ENCODE measurements at places on chromosomes 2 and 18. TPM values are rescaled to one million over a fixed set of nuclear protein-coding genes. Genes with fewer than 3 reads are reported as not detected.

- no peak for DNase-seq
Measured at GRCh38 chr18:11520536-11520935, 88.9 kb upstream of the SLC35G4 start.

DNA sequence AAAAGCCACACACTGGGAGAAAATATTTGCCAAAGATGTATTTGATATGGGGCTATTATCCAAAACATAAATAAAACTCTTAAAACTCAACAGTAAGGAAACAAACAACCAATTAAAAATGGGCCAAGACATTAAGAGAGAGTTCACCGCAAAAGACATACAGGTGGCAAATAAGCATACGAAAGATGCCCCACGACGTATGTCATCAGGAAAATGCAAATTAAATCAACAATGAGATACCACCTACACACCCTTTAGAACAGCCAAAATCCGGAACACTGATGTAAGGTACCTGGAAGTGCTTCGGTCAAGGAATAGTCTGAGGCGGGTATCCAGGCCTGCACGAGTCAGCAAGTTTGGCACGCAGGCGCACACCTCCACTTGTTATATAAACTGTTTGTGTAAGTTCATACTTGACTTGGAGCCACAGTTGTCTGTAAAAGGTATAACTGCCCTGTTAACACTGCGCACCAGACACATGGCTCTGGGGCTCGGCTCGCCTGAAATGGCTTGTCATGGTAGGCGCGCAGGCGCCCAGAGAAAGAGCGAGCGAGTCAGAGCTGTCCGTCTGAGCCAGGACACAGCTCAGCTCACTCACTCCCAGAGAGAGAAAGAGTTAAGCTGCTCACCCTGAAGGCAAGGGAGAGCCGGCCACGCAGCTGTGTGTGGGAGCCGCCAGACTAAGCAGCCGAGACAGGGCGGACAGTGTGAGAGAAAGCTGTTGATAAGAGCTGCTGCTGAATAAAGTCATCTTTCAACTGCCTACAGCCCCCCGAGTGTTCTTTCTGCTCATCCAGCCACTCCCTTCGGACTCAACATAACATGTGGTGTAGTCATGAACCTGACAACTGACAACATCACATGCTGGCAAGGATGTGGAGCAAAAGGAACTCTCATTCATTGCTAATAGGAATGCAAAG lies 87.3 kb downstream of the HNRNPLL start:
- no peak for DNase-seq

DNA sequence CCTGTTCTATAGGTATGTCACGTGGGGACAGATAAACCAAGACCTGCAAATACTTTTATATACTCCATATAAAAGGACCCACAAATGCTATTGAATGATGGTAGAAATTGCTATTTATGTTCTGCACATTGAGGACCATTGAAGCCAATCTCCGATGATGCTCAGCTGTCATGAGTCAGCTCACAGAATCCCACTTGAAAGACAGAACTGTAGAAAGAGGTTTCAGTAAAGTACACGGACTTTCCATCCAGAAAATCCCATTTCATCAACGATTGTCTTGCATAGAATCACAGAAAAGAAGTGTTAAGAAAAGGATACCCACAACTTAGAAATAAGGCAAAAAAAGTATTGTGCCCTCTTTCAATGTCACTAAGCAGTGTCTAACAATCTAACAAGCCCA lies 169.0 kb upstream of the COPS8 start:
- DNase-seq: no peak

GRCh38 chr2:200615247-200615646 lies 29.4 kb downstream of the AOX1 start:
- no peak for DNase-seq

- no peak for DNase-seq
Measured at GRCh38 chr2:178704876-178705275, 102.3 kb downstream of the TTN start.

GRCh38 chr2:104875262-104875661 lies 21.3 kb downstream of the POU3F3 start:
- no peak for DNase-seq

DNA sequence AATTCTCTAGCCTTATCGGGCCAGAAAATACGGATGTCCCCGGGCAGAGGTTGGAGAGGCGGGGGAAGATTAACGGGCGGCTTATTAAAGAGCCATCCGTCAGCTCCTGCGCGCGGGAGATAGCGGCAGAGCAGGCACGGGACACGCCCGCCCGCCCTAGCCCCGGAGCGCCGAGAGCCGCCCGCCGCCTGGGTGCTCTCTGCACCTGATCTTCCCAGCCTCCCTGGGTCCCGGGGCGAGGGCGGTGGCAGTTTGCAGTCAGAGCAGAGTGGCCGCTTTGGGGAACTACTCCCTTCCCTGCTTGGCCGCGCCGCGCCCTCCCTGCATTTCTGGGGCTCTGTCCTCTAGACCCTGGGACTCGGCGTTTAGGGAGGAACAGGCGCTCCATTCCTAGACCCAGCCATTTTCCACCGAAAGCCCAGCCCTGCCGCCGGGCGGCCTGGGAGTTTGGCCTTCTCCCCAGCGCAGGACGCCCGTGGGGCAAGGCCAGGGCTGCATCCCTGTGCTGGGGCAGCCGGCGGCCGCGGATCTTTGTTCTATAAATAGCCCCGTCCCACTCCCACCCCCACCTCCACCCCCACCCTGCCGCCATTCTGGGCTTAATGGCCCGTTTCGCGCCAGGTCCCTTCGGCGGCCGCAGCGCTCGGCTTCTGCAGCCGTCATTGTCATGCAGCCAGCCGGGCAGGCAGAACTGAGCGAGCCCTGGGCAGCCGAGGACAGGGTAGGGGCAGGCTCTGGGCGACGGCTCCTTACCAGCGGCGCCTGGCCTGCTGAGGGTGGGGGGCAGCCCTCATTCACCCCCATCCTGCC lies 6.6 kb downstream of the GAD1 start:
- no peak for DNase-seq

DNA sequence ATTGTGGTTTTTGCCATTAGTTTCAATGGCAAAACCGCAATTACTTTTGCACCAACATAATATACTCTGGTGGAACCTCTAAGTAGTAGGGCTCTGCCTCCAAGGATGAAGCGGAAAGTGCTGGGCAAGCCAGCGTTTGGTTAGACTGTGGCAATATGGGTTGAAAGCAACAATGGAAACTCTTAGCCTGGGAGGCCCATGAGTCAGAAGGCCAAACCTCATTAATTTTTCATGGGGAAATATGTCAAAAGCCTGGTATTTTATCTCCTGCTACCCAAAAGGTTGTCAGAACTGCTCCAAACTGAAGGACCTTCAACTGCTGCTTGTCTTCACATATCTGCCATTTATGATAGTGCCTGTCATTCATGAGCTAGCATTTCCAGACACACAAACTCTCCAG lies 179.1 kb upstream of the CYP26B1 start:
- no peak for DNase-seq

EMX1 gene
- not detected for total RNA-seq

PTPRN gene
- total RNA-seq: not detected

CABLES1 gene
- not detected for total RNA-seq

Measured in CD4-positive, alpha-beta T cell (primary cell).